ENCODE measurements at places on chromosomes 1 and 21.
A peak's percentile ranks its signal among the peaks of the same experiment; 100 is the strongest.

- DNase-seq: peak; percentile 62
Observed at GRCh38 chr1:227734856-227735538, at the start of the genes JMJD4 and SNAP47. JMJD4 (minus strand) TSS chr1:227735302; CDS start chr1:227735273, 29 bp downstream. SNAP47 (plus strand) TSS chr1:227735435; CDS start chr1:227747737, 12,302 bp downstream.

GRCh38 chr1:224169718-224170270 is 13.2 kb upstream of the DEGS1 start:
- DNase-seq: no peak

GRCh38 chr1:16122916-16123315 is 33.0 kb downstream of the EPHA2 start:
- no peak for DNase-seq

DNA sequence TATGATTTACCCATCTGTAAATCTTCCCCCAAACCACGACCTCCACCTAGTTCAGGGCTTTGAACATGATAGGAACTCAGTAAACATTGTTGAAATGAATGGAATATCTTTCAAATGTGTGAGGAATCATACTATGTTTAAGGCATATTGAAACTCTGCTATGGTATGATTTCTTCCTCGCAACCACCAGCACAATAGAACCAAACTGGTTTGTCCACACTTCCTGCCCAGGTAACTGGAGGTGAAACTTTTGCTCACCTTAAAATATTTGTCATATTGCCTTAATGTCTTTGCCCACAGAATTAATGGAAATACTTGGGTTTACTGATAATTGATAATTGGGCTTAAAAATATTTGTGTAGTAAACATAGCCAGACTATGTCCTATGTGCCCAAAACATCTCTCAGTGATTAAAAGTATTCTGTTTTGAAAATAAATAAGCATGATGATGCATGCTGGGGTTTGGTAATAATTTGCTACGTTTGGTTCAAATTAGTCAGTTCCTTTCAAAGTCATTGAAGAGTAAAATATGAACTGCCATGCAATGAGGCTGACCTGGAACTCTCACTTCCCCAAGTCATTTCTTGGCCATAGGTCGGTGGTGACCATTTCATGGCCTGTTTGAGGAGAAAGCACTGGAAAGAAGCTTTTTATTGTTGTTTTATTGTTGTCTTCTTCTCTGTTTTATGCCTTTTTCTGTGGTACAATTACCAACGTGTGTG is 73.3 kb downstream of the TNFSF18 start:
- no peak for DNase-seq

DNA sequence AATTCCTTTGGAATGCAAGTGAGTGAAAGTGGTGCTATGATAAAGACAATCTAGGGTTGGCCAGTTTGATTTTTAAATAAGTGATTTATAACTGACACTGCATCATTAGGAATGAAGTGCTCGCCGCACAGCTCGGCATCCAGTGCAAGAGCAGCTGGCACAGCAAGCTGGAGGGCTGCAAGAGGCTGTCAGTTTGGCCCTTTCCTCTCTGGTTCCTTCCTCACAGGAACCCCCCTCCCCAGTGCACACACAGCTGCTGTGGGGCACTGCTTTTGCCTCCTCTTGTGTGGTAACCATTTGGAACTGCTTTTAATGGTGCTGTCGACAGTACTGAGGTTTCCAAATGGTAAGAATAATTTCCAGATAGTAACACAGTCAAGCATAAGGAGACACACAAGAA is 10.4 kb upstream of the BCAR3 start:
- DNase-seq: no peak

GRCh38 chr1:87682565-87682964 is 353.9 kb downstream of the LMO4 start:
- no peak for DNase-seq

DNA sequence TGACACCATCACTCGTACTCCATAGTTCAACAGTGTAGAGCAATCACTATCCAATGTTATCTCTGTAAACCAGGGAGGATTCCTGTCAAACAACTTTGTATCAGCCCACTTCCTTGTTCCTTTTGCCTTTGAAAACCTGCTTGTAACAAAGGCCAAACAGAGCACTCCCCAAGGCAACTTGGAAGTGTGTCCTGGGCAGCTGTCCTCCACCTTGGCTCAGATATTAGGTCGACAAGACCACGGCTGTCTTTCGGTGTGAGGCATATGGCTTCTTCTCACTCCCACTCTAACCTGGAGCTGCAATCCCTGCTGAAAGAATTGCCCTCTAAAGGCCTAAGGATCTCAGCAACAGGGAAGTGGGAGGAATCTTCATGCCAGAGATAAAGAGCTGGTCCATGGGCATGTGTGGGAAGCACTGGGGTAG is 66.7 kb downstream of the ITPKB start:
- DNase-seq: no peak

- no peak for DNase-seq
Observed at GRCh38 chr1:83102630-83103071, 896.3 kb downstream of the TTLL7 start.

DNA sequence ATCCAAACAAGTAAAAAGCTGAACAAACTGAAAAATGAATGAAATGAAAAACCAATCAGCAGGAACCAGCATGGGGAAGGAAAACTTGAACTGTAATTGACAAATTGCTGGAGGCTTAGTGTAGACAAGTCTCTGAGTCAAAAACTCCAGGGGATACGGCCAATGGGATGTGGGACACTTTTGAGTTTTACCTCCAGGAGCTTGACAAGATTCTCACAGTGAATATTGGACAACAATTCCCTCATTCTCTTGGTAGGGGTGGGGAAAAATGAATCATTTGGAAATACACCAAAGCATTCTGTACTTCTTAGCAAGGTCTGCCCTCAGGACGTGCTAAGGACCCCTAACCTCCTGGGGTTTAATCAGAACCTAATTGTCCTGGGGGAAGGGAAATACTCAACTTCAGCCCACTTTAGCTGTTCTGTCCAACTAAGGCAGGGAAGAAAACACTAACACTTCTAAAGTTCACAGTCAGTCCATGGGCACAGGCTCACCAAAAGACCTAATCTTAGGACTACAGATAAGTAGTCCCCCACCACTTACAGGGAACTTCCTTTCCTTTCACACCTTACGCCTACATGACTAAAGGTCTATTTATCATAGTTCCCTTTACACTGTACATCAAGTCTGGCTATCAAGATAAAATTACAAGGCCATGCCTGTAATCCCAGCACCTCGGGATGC is 60.7 kb upstream of the CDC42BPA start:
- DNase-seq: no peak

DNA sequence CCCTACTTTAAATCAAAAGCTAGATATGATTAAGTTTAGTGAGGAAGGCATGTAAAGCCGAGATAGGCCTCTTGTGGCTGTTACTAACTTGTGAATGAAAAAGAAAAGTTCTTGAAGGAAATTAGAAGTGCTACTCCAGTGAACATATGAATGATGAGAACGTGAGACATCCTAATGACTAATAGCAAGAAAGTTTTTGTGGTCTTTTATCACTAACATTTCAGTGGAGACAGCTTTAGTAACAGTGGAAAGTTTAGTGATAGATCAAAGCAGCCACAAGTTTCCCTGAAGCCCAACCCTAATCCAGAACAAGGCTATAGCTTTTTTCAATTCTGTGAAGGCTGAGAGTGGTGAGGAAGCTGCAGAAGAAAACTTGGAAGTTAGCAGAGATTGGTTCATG is 73.6 kb upstream of the LRRC8B start:
- DNase-seq: no peak

DNA sequence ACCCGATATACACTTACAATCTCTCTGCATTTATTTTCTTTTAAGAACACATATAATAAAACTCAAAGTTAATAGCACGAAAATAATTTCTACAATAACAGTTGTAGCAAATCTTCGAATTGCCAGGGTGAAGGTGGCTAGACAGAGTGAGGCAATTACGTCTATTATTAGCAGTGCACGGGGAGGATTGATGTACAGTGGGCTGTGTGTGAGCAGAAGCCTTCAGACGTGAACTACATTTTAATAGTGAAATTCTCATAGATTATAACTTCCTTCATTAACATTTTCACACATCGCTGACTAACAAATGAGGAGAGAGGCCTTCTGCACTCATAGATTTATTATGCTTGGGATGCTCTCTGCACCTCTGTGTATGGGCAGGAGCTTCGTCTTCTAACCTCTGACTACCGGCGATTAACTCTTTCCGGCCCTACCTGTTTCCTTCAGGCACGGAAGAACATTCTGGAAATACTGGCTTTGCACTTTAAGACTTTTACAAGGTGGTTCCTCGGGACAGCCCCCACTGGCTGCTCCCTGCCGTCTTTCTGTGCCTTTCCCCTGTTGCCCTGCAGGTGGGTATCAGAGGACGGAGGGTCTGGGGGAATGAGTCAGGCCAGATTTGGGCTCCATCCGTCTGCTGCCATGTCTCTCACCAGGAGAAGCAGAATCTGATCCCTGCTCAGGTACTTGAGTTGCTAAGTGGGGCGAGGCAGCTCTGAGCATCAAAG is 200.5 kb downstream of the CAMTA1 start:
- DNase-seq: no peak

DNA sequence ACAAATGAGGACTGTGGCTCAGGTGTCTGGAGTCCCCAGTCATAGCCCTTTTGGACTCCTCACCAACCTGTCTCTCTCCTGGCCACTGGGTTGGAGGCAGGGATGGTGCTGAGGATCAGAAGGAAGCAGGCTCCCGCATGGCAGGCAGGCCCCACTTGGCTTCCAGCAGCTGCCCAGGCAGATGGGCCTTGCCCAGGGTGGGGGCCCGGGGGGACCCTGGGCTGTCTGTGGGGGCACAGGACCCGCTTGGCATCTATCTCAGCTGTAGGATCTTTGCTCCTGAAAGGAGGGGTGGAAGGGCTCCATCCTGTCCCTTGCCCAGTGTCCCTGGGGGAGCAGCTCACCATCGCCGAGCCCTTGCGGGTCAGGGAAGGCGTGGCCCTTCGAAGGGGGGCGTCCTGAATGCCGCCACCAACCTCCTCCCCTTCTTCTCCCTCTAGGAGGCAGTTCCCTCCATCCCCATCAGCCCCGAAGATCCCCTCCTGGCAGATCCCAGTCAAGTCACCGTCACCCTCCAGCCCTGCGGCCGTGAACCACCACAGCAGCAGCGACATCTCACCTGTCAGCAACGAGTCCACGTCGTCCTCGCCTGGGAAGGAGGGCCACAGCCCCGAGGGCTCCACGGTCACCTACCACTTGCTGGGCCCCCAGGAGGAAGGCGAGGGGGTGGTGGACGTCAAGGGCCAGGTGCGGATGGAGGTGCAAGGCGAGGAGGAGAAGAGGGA is 154.5 kb downstream of the PEX14 start:
- no peak for DNase-seq

DNA sequence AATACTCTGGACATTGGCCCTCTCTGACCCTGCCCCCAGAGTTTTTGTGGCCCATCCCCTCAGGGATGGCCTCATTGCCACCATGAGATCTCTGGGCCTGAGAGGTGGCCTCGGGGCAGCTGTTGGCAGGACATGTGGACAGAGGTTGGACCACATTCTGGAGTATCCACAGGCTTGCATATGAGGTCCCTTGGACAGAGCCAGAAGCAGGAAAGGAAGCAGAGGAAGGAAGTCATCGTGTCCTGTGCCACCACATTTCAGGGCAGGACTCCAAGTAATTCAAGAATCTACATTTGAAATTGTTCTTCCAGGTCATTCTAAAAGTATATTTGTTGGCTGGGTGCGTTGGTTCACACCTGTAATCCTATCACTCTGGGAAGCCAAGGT is 95.9 kb upstream of the PPP2R5A start:
- DNase-seq: no peak

GRCh38 chr1:99326215-99326949 is 62.1 kb downstream of the PLPPR4 start:
- no peak for DNase-seq

DNA sequence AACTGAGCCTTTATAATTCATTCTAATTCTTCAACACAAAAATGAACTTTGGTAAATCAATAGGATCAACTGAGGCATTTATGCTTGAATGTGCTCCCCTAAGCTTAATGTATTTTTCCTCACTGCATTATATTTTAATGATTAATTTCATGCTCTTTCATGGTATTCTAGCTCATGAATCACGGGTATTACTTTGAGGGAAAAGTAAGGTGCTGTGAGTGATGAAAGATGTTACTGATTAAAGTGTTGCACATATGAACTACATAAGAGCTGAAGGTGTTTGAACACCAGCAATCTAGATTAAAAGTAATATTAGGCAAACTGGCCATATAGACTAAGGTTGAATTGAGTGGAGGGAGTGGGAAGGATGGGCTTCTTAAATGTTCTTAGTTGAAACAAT is 1.9 kb downstream of the DPYD start:
- DNase-seq: no peak

- DNase-seq: no peak
Observed at GRCh38 chr1:89347296-89347695, 16.6 kb upstream of the GBP6 start.

GRCh38 chr1:153617663-153618062 is 1.5 kb upstream of the S100A14 start:
- DNase-seq: peak; percentile 20

- DNase-seq: no peak
Observed at GRCh38 chr1:24323281-24323680, 4.1 kb downstream of the GRHL3 start.
